ENCODE measurements at places on chromosomes 5 and 9.

GRCh38 chr5:10493884-10494283 lies 52.2 kb downstream of the ROPN1L start:
- DNase-seq = no peak

- no peak for DNase-seq
These were observed 3.2 kb downstream of the TGFBR1 start for GRCh38 chr9:99108131-99108530.

DNA sequence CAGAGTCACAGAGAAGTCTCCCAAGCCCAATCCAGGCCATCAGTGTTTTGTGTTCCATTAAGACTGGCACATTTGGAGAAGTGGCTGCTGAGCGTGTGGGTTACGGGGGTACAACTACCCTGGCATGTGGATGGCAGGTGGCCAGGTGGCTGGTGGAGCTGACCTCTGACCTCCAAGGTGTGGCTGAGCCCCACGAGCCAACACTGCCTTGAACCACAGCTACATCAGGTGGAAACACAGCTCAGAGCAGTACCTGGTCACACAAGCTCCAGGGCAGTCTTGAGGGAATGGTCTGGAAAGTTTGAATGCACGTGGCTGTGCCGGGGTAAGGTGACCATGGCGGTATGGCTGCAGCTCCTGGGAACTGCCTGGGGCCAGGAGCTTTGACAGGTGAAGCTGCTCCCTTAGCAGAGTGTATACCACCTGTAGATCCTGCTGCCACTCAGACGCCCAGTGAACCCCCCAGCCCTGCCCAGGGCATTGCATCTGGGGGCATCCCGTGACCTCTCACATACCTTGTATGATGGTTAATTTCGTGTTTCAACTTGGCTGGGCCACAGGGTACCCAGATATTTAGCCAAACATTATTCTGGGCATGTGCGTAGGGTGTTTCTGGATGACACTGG lies 207.9 kb downstream of the GADD45G start:
- DNase-seq = no peak

GRCh38 chr5:10018201-10019069 lies 231.3 kb downstream of the ATPSCKMT start:
- peak; percentile 71 for DNase-seq

DNA sequence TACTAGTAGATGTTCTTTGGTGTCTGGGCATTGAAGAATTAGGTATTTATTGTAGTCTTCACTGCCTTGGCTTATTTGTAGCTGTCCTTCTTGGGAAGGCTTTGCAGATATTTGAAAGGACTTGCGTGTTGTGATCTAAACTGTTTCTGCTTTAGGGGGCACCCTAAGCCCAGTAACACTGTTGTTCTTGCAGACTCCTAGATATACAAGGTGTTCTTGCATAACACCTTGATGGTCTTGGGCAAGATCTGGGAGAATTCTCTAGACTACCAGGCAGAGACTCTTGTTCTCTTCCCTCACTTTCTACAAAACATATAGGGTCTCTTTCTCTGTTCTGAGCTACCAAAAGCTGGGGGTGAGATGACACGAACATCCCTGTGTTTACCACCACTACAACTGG lies 179.1 kb downstream of the FAM170A start:
- no peak for DNase-seq

GRCh38 chr5:113678924-113679575 lies 165.6 kb downstream of the YTHDC2 start:
- peak; percentile 59 for DNase-seq

DNA sequence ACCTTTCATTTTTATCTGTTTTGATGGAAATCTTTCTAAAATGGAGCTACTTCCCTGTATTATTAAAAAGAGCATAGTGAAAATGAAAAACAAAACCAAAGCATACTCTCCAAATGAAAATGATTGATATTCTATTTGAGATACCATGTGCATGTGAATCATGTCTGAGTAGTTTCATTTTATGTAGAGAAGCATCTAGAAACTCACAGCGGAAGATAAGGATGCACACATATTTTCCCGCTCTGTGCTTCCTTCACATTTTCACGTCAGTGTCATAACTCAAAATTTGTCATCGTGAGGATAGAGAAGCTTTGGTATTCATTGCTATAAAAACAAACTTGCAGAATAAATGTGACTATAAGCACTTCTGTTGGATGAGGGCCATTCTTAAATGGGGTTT lies 34.0 kb upstream of the CLINT1 start:
- no peak for DNase-seq

DNA sequence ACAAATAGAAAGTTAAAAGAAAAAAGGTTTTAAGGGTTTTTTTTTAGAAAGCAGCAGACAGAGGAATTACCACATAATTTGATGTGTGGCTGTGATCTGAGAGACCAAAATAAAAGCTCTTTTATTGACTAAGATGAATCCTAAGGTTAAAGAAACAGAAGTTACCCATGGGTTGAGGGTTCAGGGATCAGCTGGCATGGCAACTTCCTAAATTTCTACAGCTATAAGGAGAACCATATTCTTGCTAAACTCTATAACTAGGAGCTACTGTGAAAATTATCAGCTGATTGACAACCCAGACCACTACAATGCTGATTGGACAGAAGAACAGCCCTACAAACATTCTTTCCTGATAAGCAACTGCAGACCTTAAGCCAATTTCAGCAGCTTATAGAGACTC lies 40.2 kb downstream of the TMEM215 start:
- no peak for DNase-seq

DNA sequence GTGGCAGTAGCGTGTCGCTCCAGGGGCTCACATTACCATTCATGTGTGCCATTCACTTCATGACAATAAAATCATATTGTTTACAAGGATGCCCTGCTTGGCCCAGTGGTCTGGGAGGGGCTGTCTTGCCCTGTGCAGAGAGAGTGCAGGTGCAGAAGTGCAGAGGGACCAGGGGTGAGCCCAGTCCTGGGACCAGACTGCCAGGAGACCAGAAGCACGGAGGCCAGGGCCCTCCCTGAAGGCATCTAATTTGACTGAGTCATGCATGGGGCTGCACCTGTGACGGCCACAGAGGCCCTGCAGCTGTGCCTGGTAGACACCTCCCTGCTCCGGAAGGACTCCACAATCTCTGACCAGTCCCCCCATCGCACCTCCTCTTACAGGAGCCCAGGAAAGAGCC lies 164.4 kb upstream of the FOXD4L5 start:
- no peak for DNase-seq

GRCh38 chr5:137113161-137113560 lies 386.0 kb downstream of the SPOCK1 start:
- no peak for DNase-seq

DNA sequence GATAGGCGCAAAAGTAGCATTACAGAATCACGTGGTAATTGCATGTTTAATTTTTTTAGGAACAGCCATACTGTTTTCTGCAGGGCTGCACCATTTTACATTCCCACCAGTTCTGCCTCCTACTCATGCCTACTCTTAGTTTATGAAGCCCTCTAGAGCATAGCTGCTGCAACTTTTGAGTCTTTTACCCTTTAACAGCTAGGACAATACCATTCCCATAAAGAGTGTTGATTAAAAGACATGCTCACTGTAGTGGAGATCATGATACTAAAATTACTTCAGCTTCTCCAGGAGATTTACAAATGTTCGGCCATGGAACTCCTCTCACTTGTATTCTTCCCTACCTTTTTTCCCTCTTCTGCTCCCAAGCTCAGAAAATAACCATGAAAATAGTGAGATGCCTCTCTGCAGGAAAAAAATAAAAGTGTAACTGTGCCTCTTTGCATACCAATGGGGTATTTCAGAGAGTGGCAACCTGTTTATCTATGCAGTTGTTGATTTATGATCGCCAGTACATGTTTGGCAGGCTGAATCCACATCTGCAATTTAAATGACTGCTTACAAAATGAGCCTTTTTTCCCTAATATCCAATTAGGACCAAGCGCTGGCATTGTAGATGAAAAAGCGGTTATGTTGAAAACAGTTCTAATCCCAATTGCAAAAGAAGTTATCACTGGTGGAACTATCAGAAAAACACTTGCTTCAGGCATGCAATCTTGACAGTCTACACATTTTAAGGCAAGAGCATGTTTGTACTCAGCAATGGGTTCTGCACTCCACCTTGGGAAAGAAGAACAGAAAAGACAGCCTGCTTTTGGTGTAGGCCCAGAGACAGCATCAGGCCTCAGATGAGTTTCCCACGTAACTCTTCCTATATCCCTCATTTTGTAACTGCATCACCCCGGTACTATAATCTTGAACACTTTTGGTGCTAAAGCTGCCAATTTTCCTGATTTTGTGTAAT lies 131.1 kb downstream of the ADAMTSL1 start:
- DNase-seq = no peak

DNA sequence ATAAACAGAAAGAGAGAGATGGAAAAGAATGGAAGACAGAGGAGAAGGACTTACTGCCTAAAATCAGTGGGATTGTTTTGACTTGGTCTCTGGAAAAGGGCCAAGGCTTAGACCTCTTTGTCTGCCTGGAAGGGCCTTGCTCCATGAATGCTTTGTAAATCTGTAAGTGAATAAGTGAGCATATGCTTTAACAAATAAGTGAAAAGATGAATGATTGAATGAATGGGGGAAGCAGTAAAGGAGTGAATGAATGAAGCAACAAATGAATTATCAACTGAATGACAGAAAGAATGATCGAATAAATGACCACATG lies 5.5 kb downstream of the KCNIP1 start:
- DNase-seq = no peak

DNA sequence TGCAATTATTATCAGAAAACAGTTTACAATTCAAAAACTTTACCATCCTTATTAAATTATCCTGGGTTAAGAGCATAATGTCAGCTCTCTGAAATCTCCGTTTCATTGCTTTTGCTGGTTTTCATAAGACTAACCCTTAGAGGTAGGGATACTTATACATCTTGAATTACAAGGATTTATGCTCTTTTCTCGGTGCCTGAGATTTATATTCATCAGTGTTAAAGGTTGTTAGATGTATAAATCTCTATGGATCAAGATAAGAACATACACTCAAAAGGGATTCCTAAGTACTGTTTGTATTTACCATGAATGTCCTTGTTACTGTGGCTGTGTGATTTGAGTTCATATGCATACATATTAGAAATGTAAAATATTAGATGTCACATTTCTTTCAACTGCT lies 684.7 kb downstream of the EFNA5 start:
- no peak for DNase-seq
